NCI-H2081 treated with DMSO at 0.1 percent for 48 hours (cell line): ENCODE measurements at places on chromosomes 2 and 18.

DNA sequence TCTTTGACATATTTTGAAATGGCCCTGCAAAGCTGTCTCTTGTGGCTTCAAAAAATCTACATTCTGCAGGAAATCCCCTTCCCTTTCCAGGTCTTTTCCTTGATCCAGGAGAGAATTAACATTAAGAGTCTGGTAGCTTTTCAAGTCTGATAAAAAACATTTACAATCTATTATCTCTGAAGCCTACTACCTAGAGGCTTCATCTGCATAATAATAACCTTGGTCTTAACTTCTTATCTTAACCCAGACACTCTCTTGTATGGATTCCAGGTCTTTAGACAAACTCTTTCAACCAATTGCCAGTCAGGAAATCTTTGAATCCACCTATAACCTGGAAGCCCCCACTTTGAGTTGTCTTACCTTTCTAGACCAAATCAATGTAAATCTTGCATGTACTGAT is 179.3 kb upstream of the ZC3H15 start:
- DNase-seq = no peak

DNA sequence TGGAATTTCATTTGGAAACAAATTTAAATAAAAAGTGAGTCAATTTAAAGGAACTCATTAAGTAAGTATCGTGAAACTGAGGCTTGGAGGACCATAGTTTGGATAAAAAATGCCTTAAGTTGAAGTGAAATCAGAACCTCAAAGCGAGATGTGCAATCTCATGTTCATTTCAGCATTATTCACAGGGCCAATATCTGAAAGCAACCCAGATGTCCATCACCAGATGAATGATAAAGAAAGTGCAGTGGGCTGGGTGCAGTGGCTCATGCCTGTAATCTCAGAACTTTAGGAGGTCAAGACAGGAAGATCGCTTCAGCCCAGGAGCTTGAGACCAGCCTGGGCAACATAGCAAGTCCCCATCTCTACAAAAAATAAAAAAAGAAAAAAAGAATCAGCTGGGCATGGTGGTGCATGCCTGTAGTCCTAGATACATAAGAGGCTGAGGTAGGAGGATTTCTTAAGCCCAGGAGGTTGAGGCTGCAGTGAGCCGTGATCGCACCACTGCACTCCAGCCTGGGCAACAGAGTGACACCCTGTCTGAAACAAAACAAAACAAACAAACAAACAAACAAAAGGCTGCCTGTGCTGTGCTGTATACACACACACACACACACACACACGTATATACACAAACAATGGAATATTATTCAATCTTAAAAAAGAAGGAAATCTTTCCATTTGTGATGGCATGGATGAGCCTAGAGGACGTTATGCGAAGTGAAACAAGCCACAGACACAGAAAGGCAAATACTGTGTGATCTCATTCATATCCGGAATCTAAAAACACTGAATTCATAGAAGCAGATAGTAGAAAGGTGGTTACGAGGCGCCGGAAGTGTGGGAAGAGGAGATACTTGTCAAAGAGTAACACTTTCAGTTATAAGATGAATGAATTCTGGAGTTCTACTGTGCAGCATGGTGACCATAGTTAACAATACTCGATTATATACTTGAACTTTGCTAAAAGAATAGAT is 14.5 kb downstream of the SH3RF3 start:
- no peak for DNase-seq

DNA sequence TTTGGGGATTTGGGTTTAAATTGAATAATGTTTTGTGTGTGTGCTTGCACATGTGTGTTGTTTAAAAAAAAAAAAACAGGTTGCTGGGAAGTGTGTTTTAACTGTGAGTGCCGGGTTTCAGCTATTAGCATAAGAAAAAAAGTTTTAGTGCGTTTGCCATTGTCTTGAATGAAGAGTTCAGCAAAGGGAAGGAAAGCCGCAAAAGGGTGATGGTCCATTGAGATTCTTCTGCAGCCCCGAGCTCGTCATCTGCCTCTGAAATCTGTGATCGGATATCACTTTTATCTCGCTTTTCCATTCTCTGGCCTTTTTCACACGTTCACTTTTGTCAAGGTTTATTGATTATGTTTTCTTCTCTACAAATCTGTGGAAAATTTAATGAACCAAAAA is 4.7 kb downstream of the GLI2 start:
- DNase-seq = no peak

DNA sequence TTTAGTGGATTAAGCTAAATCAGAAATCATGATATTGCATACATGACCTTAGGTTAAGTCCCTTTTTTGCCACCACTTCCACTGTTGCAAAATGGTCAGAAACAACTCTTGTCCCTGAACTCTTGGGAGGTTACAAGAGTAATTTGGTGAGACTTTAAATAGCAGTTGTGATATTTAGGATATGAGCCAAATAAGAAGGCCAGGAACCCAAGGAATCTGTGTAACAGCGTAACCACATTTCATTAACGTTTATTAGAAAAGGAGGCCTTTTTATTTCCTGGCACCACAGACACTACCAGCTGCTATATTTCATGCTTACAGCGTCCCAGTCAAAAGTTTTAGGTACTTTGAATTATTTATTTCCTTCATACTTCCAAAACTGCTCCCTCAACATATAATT is 268.0 kb downstream of the GPD2 start:
- no peak for DNase-seq

DNA sequence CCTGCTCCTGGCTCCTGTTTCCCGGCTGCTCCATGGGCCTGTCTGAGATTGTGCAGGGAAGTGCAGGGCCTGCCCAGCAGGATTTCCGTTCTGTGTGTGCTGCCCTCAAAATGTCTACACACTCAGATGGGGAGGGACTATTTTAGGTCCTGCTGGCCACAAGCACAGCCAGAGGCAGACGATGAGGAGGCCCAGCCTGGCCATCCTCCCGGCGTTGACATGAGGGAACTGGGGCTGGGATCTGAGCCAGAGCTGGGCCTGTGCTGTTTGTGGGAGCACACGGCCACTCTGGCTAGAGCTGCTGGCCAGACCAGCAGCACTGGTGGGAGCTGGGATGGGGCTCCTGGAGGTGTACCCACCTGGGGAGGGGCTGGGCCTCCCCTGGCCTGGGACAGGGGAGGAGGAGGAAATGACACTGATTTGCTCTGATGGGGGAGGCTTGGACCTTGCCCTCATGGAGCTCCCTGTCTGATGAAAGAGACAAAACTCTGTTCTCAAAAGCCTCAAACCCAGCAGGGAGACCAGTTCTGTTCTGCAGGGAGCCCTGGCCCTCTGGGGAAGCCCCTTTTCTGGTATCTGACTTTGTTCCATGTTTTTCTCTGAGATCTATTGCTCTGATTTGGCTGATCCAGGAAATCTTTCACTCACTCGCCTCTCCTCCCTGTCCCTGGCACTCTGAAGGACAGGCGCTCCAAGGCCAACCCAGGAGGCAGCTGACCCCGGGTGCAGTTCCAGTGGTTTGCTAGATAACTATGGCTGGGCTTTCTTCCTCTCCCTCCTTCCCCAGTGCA is 161.8 kb downstream of the DYSF start:
- no peak for DNase-seq

DNA sequence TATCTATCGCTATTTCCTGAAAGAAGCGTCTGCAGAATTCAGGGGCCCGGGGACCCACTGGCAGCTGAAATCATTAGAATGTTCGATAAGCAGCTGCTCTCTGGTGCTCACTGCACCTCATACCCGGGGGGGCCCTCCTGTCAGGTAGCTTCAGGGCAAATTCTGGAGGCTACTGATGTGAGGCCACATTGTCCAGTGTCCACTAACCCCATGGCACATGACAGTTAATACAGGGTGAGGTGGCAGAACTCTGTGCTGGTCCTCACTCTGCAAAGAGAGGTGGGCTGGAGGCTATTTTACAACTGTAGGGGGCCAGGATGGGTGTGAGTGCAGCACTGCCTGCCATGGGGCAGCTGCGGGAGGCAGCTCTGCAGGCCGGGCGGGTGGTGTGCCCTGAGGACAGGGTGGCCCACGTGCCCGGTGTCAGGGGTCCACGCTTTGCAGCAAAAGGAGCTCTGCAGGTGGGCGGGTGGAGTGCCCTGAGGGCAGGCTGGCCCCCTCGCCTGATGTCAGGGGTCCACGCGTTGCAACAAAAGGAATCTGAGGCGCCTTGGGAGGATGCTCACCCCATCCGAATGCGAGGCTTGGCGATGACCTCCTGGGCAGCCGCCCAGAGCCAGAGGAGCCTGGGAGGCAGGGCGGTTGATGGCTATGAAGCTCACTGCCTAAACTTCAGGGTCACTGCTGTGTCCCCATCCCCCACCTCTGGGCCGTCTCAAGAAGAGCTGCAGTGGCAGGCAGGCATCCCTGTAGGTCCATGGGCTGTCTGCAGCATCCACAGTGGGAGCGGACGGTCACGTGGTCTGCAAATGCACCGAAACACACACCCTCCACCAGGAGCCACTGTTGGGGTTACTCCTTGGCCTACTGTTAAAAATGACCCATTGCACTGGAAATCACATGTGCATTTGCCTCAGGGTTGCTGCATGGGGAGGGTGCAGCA is 207.0 kb upstream of the SALL3 start:
- no peak for DNase-seq
